ENCODE measurements at places on chromosomes 3 and 15.
A peak's percentile ranks its signal among the peaks of the same experiment; 100 is the strongest.

DNA sequence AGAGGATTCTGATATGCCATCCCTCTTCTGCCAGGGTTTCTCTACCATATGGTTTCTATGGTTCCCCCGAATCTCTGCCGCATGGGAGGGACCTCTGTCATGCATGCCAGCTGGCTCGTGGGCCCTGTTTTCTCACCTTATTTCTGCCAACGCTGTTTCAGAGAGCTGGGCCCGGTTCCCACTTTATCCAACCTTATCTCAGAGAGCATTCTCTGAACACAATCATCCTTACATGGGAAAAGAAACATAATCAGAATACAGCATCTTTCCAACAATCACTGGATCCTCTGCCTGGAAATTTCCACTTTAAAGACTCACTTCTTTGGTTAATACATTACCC is 234.5 kb upstream of the ZBTB20 start:
- H3K27me3 ChIP-seq: no peaks in the 10 kb centered on the region
- H3K36me3 ChIP-seq: no peaks in the 10 kb centered on the region
- H3K4me1 ChIP-seq: peaks cover 2% of the 10 kb centered on the region
- H3K27ac ChIP-seq: no peak overlapping the region
- no peak overlapping the region for H3K4me3 ChIP-seq
- DNase-seq: no peak

DNA sequence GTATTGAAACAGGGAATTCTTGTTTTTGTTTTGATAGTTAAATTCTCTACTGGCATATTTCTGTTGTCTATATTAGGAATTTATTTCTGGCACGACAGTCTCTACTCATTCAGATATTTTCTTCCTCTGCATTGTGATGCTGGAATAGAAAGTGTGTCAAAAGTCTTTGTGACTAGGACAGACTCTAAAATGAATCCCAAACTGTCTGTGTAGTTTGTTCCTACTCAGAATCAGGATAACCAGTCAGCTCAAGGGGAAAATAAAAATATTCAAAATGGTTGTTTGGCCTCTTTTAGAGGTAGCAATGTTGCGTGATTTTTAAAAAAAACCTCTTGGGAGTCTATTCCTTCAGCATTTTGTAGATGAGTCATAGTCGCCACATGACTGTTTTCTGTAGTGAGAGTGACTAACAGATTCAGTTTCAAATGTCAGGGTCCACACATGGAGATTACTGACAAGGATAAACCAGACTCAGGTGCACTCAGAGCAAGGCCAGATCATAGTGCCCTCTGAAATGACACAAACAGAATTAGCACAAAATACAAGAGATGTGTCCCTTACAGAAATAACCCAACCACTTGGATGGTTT is 13.1 kb downstream of the SLC7A14 start:
- H3K4me3 ChIP-seq: no peak overlapping the region
- H3K36me3 ChIP-seq: no peaks in the 10 kb centered on the region
- H3K27ac ChIP-seq: peak overlapping the region; percentile 32
- H3K27me3 ChIP-seq: no peaks in the 10 kb centered on the region
- no peaks in the 10 kb centered on the region for H3K4me1 ChIP-seq

GRCh38 chr15:90495067-90495466 is 34.7 kb upstream of the CRTC3 start:
- H3K36me3 ChIP-seq: peaks cover 52% of the 10 kb centered on the region
- H3K4me1 ChIP-seq: no peaks in the 10 kb centered on the region
- DNase-seq: no peak
- no peak overlapping the region for H3K4me3 ChIP-seq
- H3K27ac ChIP-seq: no peak overlapping the region

DNA sequence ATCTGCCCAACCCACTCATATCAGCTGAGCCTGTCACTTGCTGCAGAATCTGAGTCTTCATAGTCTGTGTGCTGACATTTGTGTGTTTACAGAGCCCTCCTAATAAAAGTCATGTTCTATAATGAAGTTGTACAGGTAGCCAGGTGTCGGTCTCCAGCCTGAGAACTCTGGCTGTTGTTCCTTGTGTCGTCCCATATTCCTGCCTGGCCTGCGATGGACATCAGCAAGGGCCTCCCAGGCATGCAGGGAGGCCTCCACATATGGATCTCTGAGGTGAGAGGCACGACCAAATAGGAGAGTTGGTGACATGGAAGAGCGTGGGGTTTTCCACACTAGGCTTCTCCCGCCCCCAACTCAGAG is 2.9 kb downstream of the VILL start:
- peaks cover 3% of the 10 kb centered on the region for H3K36me3 ChIP-seq
- no peak for DNase-seq
- no peaks in the 10 kb centered on the region for H3K27me3 ChIP-seq
- H3K4me1 ChIP-seq: peaks cover 6% of the 10 kb centered on the region

GRCh38 chr3:126002189-126002588 is 33.2 kb downstream of the ROPN1B start:
- H3K27me3 ChIP-seq: no peaks in the 10 kb centered on the region
- H3K27ac ChIP-seq: no peak overlapping the region
- no peak overlapping the region for H3K4me3 ChIP-seq
- DNase-seq: no peak

DNA sequence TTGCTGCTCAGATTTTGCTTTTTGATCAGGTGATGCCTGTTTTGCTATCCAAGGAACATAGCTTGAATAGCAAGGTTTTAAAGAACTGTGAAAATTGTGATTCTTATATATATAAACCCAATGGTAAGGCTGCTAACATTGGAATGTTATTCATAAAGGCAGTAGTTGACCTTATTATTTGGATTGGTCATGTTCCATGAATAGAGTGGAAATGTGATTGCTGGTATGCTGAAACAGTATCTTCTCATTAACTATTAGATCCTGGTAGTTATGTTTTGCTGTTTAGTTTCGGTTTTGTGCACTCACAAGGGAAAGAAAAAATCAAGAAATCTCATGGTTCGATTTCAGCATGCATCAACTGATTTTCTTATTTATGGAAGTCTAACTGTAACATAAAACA is 78.7 kb upstream of the NPHP3 start:
- H3K27me3 ChIP-seq: no peaks in the 10 kb centered on the region
- H3K4me3 ChIP-seq: no peak overlapping the region
- H3K36me3 ChIP-seq: no peaks in the 10 kb centered on the region
- H3K27ac ChIP-seq: no peak overlapping the region

- H3K4me3 ChIP-seq: no peak overlapping the region
- peak; percentile 79 for DNase-seq
- H3K27me3 ChIP-seq: no peaks in the 10 kb centered on the region
These were observed 49.7 kb upstream of the SKIL start for GRCh38 chr3:170307671-170308405.
